ENCODE measurements at places on chromosomes 16 and 17.

GRCh38 chr17:27635275-27635823 lies 4.4 kb downstream of the LGALS9 start:
- DNase-seq, result no peak

- no peak for DNase-seq
Observed at GRCh38 chr16:89915303-89916232, 3.1 kb upstream of the MC1R start.

DNA sequence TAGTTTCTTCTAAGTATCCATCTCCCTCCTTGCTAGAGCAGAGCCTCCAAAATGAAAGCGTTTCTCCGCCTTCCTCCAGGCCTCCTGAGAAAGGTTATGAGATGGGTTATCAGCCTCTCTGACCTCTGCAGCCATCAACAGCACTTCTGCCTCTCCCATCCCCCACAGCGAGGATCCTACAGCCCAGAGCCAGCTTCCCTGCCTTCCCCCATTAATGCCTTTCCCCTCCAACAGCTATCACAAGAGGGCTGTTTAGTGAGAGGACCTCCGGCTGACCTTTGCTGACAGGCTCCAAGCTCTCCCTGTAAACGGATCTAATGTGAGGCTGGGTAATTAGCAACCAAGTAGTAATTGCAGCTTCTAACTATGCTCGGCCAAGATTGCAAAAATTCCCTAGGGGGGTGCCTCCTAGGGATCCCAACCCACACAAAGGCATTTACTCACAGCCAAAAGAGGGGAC lies 55.8 kb downstream of the ZFHX3 start:
- DNase-seq, result peak; percentile 71

GRCh38 chr16:27407133-27407532 lies 5.2 kb downstream of the IL21R start:
- DNase-seq, result no peak

- DNase-seq, result no peak
Observed at GRCh38 chr16:80680839-80681238, 123.6 kb downstream of the CDYL2 start.

DNA sequence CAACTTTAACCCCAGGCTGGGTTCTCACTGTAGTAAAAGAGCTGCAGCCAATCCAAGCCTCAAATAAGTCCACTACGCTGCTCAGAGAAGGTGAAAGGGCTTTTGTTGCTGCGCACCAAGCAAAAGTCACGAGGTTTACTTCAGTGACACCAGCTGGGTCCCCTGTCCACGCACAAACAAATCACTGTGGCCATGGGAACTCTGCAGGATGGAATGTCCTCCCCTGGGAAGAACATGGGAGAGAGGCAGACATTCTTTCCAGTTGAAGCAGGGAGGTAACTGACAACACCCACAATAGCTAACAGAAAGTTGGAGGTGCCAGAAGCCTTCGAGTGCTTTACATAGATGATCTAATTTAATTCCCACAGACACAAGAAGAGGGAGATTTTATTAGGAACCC lies 181.9 kb downstream of the PMP22 start:
- no peak for DNase-seq

DNA sequence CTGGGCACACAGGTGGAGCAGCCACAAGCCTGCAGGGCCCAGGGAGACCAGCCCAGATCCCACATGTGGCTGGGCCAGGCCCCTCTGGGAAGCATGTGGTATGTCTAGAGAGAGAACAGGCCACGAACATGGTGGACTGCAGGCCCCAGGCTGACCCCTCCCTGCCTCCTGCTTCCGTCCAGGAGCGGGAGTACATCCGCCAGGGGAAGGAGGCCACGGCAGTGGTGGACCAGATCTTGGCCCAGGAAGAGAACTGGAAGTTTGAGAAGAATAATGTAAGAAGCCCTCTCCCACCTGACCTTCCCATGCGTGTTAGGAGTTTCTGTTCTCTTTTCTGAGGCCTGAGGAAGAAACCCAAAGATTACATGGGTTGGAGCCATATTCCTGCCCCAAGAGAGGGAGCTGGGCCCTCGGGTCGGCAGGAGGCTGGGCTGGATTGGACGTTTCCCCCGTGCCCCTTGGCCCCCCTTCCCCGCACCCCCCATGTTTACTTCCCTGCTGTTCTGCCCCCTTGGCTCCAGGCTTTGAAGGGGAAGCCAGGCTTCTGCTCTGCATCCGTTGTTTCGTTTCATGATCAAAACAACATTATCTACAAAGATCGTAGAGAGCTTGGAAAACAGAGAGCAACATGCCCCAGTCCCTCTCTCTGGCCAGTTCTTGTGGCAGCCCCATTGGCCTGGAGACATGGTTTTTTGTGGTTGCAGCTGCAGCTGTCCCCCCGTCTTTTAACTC lies 5.7 kb upstream of the TCAP start:
- peak; percentile 71 for DNase-seq

- DNase-seq, result no peak
Observed at GRCh38 chr17:2547176-2547575, 35.5 kb upstream of the METTL16 start.

GRCh38 chr16:61323456-61323855 lies 712.8 kb downstream of the CDH8 start:
- no peak for DNase-seq

DNA sequence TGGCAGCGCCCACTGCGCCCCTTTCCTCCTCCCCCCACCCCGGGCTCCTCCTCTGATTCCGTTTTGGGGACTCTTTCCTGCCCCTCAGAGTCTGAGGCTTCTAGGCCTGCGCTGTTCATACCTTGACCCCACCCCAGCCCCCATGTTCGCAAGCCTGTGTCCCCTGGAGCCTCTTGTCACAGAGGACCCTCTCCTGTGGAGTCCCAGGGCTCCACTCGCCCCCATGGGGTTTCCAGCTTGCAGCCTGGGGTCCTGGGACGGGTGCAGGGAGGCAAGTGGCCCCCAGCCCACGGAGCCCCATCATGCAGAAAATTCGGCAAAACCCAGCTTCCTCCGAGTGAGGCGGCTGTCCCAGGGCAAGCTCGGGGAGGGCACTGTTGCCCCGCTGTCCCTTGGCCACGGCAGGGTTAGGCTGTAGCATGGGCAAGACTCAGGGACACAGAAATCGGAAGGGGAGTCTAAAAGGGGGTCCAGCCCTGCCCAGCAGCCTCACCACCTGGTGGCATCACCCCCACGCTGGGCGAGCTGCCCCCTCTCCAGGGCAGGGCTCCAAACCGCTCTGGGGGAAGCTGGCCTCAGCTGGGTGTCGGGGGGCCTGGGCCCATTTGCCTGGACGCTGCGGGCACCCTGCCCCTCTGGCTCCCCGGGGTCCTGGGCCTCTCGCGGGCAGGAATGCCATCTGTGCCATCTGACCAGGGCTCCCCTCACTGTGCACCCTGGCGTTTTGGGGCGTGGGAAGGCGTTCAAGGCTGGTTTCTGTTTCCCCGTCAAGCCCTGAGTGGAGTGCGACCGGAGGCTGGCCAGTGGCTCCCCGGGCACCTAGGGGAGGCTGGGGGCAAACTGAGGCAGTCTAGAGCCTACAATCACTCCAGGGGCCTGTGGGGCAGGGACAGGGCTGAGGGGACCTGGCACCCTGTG lies 11.5 kb upstream of the BAHCC1 start:
- DNase-seq, result no peak

DNA sequence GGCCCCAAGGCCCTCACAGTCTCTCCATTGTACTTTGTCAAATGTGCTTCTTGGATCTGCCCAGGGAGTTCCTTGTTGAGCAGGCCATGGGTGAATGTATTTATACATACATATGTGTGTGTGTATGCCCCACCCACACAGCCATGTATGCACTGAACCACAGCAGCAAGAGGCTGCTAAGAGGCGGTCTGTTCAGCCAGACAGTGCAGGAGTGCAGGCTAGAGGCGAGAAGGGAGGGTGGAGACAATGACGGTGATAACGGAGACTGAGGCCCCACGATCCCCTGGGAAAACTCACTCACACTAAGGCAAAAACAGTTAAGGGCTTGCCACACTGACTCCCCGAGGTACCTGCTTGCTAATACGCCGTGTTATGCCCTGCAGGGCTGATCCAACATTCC lies 151.0 kb upstream of the CDC42EP4 start:
- no peak for DNase-seq

GRCh38 chr16:30875871-30876801 lies 17.7 kb downstream of the BCL7C start:
- DNase-seq, result peak; percentile 65

DNA sequence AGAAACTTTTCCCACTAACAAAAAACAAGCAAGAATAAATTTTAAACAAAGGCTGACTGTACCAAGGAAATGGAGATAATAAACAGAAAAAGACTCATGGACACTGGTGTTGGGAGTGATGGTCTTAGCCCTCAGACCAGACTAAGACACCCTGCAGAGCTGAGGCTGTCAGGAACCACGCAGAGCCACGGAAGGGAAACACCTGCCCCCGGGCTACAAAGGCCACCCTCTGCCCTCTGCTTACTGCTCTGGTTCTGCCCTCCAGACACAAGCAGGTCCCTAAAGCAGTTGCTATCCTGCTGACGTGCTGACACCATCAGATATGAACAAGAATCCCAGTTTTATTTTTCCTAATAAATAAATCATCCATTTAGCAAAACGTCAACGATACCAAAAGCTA lies 80.0 kb downstream of the ANKRD11 start:
- DNase-seq, result no peak

DNA sequence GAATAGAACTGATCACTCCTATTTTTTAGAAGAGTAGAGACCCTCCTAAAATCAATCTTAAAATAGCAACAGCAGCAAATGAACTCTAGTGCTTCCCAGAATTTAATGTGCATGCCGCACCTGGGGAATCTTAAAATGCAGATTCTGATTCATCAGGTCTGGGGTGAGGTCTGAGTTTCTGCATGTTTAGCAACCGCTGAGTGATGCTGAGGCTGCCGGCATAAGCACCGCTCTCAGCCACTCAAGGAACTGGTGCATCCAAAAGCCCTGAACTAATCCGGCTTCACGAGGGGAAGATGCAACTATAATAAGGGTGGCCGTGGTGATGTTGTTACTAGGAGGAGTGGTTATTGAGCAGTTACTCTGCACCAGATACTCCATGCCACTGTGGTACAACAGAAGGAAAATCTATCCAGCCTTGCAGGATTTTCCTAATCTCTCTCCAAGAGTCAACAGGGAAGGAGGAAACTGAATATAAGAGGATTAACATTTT lies 19.7 kb downstream of the SDK2 start:
- no peak for DNase-seq

DNA sequence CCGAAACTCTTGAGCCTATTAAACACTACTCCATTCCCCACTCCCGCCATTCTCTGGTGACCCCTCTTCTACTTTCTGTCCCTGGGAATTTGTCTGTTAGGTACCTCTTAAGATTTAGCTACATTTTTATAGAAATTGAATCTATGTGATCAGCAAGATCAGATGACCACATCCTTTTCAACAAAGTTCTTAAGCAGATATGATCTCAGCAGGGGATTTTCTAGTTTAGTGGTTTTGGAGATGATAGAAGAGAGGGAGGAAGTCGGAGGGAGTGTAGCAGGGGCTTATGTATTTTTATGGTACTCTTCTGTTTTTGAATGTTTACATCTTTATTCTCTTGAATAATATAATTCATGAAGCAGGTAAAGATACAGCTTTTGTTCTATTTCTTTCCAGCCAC lies 40.8 kb downstream of the RPA1 start:
- no peak for DNase-seq

GRCh38 chr16:81431554-81432353 lies 12.9 kb upstream of the CMIP start:
- peak; percentile 45 for DNase-seq

Data from kidney (tissue), 22 donors.